ENCODE measurements at places on chromosomes 16 and 17.

GRCh38 chr16:12455287-12455798 is 348.3 kb downstream of the CPPED1 start:
- DNase-seq, result peak; percentile 21

GRCh38 chr16:67562918-67563707 is 787 bp downstream of the CTCF start:
- peak; percentile 66 for DNase-seq

DNA sequence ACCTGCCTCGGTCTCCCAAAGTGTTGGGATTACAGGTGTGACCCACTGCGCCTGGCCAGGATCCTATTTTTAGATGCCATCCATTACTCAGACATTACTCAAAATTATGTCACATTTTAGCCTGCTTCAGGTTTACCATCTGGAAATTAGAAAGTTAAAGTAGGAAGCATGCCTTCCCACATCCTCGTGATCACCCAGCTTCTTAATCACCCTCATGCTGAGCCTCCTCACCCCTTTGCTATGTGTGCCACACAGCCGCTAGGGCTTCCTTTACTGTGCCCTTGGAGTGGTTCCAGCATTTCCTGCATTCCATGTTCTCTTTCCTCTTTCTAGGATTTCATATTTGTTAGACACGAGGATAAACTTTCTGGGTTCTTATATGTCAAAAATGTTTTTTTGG is 9.3 kb downstream of the ADORA2B start:
- no peak for DNase-seq

GRCh38 chr17:16935241-16935663 is 36.7 kb downstream of the TNFRSF13B start:
- DNase-seq, result no peak

- no peak for DNase-seq
These were observed 19.1 kb downstream of the PDP2 start for GRCh38 chr16:66899310-66899944.

DNA sequence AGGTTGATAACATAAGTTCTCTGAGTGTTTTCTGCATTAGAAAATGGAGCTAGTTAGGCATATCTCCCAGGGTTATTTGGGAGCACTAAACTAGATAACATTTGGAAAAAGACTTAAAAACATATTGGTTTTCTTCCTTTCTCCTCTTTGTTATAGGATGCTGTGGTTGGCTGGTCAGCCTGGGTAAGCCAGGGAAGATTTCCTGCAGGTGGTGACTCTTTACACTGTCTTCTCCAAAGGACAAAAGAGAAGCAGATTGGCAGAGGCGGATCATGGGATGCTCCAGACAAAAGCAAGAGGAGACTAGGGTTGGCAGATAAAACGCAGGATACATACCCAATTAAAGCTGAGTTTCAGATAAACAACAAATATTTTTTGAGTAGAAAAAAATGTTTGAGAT is 6.2 kb upstream of the CRYBA1 start:
- DNase-seq, result no peak

DNA sequence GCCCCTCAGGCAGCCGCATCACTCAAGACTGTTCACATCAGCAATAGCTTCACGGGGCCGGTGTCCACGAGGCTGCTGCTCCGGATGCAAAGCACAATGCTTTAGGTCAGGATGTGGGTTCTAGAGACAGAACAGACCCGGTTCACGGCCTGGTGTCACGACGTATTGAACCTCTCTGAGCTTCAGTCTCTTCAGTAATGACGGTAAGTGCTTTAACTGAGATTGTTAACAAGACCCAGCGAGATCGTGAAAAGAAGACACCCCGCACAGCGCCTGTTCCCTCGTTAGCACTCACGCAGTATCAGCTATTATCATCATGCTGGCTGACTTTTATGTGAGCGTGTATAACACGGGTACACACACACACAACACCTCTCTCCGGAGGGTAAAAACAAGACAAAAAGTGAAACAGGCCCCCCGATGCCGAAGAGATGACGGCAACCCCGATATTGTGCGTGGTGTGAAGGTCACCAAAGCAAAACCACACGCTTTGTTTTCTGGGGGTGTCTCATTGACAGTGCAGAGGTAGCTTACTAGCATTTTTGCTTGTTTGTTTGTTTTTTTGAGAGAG is 21.4 kb upstream of the ABR start:
- peak; percentile 65 for DNase-seq

- no peak for DNase-seq
These were observed 111.4 kb downstream of the SNX29 start for GRCh38 chr16:12087901-12088421.

DNA sequence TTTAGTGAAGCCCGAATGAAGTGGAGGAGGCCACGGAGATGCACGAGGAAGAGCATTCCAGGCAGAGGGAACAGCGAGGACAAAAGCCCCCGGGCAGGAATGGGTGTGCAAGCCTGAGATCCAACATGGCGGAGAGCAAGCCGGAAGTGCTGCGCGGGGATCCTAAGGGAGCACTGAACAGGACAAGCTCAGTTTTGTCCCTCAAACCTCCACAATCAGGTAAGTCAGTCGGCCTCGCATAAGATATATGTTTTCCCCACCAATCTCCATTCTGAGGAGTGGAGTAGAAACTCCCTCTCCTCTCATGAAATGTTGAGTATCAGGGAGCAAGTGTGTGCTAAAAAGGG is 32.9 kb upstream of the USP22 start:
- DNase-seq, result no peak

GRCh38 chr17:77279448-77280303 is 138.9 kb downstream of the SEC14L1 start:
- no peak for DNase-seq

- DNase-seq, result no peak
These were observed at the start of gene TERB1 for GRCh38 chr16:66801320-66802105. TERB1 (minus strand) TSS chr16:66801584; CDS start chr16:66796798, 4,786 bp downstream.

DNA sequence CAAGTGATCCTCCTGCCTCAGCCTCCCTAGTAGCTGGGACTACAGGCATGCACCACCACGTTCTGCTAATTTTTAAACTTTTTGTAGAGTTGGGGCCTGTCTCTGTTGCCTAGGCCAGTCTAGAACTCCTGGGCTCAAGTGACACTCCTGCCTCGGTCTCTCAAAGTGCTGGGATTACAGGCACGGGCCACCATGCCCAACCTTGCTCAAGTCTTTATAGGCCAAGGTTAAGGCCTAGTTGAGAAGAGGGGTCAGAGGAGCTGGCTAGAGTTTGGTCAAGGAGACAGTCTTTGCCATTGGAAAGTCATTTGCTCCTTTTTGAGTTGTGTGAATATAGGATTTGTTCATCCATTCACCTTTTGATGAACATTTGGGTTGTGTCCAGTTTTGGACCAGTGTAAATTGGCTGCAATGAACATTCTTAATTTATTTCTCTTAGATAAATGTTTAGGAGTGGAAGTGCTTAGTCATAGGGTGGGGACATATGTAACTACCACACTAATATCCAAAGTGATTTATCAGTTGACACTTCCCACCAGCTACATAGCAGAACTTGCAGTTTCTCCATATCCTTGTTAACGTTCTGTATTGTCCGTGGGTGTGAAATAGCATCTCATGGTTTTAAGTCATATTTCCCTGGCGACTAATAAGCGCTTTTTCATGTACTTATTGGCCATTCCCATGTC is 30.7 kb upstream of the ARHGAP17 start:
- DNase-seq, result no peak

DNA sequence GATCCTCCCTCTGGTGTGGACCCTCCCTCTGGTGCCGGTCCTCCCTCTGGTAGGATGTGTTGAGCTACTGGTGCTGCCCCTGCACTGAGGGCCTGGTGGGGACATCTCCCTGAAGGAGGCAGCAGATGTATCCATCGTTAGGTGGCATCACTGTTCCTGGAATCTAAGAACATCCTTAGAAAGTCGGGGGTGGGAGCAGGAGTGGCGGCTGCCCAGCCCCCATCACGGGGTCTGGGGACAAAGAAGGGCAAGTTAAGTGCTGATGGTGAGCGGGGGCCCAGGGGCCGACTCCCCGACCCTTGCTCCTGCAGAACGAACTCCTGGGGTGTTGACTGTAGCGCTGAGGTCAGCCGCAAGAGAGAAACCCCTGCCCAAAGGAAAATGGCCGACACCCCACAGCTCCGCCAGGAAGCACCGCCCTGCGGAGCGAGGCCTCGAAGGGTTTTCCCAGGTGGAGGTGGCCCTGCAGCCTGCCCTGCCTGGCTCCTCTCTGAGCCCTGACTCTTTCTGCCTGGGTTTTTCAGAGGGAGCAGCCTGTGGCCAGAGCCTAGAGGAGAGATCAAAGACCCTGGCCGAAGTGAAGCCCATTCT is 5.5 kb downstream of the CTU2 start:
- DNase-seq, result no peak

GRCh38 chr16:47991491-47991890 is 164.3 kb downstream of the ABCC12 start:
- DNase-seq, result no peak

- DNase-seq, result no peak
These were observed 57.9 kb upstream of the KCNJ16 start for GRCh38 chr17:70017112-70017511.

Measured in CD4-positive, alpha-beta T cell treated with Interleukin-21 for 1 hour (primary cell).